MCF 10A (cell line): ENCODE measurements at places on chromosomes 7 and 10. TPM values are rescaled to one million over a fixed set of nuclear protein-coding genes. Genes with fewer than 3 reads are reported as not detected.

DNA sequence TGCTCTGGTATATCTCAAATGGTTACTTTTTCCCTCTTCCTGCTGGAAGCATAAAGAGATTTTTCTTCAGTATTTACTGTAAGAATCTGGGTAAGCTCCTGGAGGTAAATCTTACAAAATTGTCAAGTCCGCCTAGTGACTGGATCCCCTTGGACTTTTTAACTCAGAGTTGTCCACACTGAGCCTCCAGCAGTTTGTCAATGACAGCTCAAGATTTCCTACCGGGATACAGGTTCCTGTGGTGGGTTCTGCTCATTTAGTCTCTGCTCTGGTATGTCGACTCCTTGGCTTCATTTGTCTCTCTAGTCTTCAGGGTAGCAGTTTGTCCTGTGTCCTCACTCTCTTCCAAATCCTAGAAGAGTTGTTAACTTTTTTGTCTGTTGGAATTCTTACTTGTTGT lies 27.0 kb downstream of the GPR37 start:
- DNase-seq: no peak

DNA sequence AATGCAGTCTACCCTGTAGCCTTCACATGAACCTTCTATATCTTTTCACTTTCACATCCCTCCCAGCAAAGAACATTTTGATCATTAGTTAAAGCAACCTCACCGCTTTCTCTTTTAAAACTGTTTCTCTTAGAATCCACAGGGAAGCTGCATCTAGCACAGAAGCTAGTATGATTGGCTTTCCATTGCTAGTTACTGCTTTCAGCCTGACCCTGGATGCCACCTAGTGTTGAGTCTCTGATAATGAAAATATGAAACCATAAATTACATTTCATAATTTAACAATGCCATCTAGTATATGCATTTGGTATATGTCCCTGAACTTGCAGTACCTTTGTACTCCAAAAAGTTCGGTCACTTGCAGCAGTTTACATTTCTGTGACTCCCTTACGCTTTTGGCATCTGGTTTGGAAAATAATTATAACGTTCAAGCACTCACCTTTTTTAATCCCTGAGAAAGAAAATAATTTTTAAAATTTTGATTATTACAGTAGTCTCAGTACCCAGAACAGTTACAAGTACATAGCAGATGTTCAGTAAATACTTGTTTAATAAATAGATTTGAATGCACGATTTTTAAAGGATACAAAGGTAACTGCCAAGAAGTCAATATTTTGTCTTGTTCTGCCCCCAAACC lies 22.7 kb downstream of the CISD1 start:
- peak; percentile 61 for DNase-seq

DNA sequence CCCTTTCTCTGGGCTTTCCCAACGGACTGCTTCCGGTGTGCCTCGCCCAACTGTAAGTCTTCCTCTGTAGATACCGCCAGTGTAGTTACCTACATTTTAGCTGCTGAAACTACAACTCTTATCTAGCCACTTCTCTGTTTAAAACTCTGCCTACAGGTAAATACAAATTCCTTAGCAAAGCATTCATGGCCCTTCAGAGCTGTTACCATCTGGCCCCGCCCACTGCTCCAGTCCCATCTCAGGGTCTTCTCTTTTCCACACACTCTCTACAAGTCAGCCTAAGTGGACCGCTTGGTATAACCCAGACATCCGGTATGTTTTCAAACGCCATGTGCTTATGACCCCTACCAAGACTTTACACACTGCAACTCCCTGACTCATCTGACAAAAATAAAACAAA lies 41.0 kb upstream of the LAMB4 start:
- DNase-seq: no peak

- DNase-seq: no peak
Observed at GRCh38 chr10:67224553-67224952, 298.7 kb downstream of the LRRTM3 start.

GRCh38 chr7:33157311-33157710 lies 27.9 kb downstream of the BBS9 start:
- DNase-seq: no peak

- no peak for DNase-seq
Observed at GRCh38 chr7:465710-466400, 53.8 kb downstream of the PDGFA start.

GRCh38 chr7:33674804-33675411 lies 230.4 kb upstream of the BMPER start:
- no peak for DNase-seq

GRCh38 chr10:3495281-3495680 lies 289.7 kb downstream of the KLF6 start:
- no peak for DNase-seq

- DNase-seq: no peak
Observed at GRCh38 chr7:115059321-115059720, 137.4 kb downstream of the MDFIC start.

DNA sequence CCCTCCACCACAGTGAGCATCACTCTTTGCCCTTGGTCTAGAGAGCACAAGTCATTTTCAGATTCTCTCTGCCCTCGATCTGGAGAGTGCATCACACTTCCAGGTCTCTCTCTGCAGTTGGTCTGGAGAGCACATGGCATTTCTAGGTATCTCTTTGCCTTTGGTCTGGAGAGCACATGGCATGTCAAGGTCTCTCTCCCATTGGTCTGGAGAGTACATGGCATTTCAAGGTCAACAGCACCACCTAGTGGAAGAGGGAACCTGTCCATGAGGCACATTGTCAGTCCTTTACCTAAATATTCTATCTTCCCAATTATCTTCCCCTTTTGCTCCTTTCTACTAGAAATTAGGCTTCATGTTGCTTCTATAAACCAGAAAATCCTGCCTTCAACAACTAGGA lies 1139.4 kb downstream of the XPNPEP1 start:
- peak; percentile 55 for DNase-seq

DNA sequence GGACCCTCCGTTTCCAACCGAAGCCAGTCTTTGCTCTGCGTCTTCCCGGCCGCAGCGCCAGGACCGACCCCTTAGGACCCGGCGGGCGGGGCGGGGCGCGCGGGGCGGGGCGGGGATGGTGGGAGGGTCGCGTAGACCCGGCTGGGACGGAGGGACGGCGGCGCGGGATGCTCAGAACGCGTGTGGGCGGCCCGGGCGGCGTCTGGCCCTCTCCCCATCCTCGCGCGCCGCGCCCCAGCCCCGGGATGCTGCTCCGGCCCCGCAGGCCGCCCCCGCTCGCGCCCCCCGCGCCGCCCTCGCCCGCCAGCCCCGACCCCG lies at the start of gene UTF1:
TSS of gene UTF1 (plus strand) at position 174 of the 318 bp plus-strand sequence. CDS start at position 246, 72 bp downstream.
- no peak for DNase-seq

DNA sequence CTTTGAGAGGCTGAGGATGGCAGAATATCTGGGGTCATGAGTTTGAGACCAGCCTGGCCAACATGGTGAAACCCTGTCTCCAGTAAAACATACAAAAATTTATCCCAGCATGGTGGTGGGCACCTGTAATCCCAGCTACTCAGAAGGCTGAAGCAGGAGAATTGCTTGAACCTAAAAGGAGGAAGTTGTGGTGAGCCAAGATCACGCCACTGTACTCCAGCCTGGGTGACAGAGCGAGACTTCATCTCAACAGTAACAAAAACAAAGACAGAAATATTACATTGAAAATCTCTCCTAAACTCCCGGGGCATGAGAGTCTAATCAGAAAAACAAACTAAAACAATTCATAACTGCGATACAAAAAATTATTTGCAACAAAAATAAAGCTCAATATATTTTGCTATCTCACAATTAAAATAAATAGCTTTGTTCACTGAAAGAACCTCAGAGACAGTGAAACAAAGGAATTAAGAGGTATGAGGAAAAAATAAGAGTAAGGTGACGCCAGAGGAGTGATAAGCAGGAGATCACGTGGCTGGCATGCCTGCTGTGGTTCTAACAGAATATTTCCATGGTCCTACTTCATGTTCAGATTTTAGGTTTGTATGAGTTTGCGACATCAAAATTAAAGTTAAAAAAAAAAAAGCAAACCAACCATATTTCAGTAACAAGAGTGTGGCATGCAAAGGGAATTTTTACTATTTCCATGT lies 527.7 kb upstream of the POM121L12 start:
- DNase-seq: no peak

GRCh38 chr7:87448388-87448787 lies 27.1 kb downstream of the ABCB4 start:
- no peak for DNase-seq

- no peak for DNase-seq
Observed at GRCh38 chr10:8830876-8831275, 776.4 kb downstream of the GATA3 start.

- DNase-seq: no peak
Observed at GRCh38 chr10:72809006-72809405, 84.5 kb upstream of the OIT3 start.

DNA sequence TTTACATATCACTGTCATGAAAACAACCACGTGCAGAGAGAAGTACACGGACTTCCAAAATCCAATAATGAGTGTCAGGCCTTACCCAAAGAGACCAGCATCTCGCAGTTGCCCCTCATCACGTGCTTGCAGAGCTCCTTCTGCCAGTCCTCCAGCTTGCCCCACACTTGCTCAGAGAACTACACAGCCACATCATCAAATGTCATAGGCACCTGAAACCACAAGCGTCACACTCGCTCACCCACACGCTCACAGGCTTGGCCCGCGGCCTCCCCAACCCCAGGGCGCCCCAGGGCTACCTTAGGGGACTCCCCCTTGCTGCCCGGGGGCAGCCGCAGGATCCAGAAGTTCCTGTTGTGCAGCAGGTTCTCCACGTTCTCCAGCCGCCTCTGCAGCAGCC lies 123.4 kb upstream of the ZNF746 start:
- no peak for DNase-seq

- DNase-seq: no peak
Observed at GRCh38 chr10:15814565-15814964, 45.7 kb downstream of the MINDY3 start.

Gene POMZP3
- 8.9 and 10.6 TPM in 2 replicates for total RNA-seq

Gene CYTH3
- 19.3 and 23.5 TPM in 2 replicates for total RNA-seq

Gene CTAGE8
- total RNA-seq: 0.96 and 2.6 TPM in 2 replicates

Gene EFCAB10
- not detected in 2 replicates for total RNA-seq

Gene FAM200A
- 6.1 and 7.4 TPM in 2 replicates for total RNA-seq

Gene ANKRD61
- 0.42 TPM in 1 of 2 replicates, not detected in the other for total RNA-seq
